ENCODE measurements at places on chromosomes 13 and 19. TPM values are rescaled to one million over a fixed set of nuclear protein-coding genes. Genes with fewer than 3 reads are reported as not detected.
A peak's percentile ranks its signal among the peaks of the same experiment; 100 is the strongest.

GRCh38 chr19:55580628-55581144, at the start of gene ZNF579:
TSS of gene ZNF579 (minus strand) at chr19:55580848. CDS start at chr19:55579639, 1,209 bp downstream.
- peak; percentile 91 for DNase-seq

DNA sequence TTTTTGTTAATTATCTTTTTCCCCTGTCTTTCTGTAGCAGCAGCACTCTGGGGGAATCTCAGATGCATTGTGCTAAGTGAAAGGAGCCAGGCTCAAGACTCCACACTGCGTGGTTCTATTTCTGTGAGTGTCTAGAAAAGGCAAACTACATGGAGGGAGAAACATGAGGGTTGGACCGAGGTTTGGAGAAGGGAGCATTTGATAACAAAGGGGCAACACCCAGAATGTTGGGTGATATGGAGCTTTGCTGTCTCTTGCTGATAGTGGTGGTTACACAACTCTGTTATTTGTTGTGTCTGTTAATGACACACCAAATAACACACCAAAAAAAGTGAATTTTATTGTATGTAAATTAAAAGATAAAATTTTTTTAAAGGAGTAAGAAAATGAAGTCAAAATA, 107.8 kb downstream of the COL4A2 start:
- DNase-seq: no peak

SHD gene
- polyA plus RNA-seq: not detected

DNA sequence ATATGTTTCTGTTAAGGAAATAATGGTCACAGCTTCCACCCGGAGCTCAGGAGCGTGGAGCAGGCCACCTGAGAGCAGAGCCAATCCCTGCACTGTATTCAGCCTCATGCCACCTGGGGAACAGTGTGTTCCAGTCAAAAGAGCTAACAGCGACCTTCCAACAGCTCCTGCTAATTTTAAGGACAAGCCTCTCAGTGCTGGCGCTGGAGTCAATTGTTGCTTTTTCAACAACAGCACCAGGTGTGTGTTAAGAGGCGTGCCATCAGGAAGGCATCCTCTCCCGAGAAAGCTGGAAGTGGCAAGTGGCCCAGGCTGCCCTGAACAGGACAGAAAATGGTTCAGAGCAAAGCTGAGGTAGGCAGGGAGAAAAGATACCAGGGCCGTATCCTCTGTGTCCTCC, 102.0 kb downstream of the CACNA1A start:
- no peak for DNase-seq

GRCh38 chr19:1780272-1780958, 27.1 kb downstream of the ONECUT3 start:
- peak; percentile 16 for DNase-seq

- no peak for DNase-seq
Measured at GRCh38 chr13:48496271-48497161, 36.4 kb downstream of the RCBTB2 start.

IL17D gene
- polyA plus RNA-seq: 1.4 TPM

DNA sequence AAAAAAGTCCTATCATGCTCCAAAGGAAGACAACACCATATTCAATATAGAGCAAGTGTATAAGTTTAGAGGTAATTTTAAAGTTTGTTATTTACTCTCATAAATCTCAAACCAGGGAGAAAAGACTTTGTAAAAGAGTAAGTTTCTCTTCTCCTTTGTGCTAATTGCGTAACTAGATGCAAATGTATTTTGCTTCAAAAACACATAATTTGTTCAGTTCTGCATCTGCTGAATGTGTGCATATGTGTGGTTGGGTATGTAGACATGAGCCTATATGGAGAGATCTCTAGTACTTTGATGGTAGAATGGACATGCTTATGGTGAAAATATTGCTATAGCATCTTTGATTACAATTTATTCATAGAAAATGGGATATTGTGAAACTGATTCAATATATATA, 17.8 kb upstream of the MIR17HG start:
- DNase-seq: no peak

DNA sequence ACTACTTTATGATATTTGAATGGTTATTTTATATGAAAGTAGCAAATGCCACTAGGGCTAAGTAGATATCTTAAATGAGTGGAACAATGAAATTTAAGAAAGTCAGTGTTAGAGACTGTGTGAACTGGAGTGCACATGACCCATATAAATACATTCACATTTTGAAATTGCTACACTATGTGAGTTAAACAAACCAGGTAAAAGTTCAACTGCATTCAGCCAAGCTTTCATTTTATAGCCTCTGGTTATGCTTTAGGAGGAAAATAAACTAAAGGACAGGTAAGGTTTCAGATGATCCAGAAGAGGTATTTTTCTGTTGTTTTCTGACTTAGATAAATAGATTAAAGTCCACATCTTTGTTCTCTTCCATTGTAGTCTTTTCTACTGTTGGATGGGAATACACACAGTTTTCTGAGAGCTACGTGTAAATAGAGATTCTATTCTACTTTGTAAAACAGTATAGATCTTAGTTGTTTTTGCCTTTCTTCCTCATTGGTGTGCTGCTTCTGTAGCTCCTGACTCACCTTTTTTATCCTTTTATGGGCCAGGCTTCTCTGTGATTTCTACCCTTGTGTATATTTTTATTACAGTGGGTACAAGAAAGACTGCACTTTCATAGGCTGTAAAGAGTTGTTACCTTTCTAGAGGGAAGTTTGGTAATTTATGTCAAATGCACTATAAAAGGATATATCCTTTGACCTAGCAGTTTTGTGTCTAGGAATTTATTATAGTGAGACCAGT, 54.6 kb upstream of the KCTD4 start:
- no peak for DNase-seq

GRCh38 chr19:18675779-18676178, 7.7 kb upstream of the CRTC1 start:
- DNase-seq: no peak

DNA sequence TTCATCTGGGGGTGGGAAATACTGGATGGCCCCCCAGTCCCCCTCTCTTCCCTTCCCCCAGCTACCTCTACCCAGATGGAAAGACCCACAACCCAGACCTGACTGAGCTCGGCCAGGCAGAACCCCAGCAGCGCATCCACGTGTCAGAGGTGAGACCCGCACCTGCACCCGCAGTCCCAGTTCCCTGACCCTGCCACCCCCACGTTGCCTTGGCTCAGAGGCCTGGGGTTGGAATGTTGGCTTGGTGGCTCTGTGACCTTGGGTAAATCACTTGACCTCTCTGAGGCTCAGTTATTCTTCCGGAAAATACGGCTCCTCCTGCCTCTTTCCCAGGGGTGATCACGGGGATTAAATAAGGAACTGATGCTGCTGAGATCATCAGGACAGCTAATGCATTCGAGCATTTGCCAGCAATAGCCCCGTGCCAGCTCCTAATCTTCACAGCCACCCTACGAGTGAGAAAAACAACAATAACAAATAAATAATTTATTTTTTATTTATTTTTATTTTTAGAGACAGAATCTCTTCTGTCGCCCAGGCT, 12.3 kb downstream of the CBLC start:
- no peak for DNase-seq

- no peak for DNase-seq
Measured at GRCh38 chr13:44278166-44278565, 95.5 kb upstream of the SERP2 start.

- no peak for DNase-seq
Measured at GRCh38 chr19:47679922-47680857, 33.0 kb upstream of the EHD2 start.

- DNase-seq: no peak
Measured at GRCh38 chr19:15631817-15632216, 8.9 kb upstream of the CYP4F3 start.

- peak; percentile 83 for DNase-seq
Measured at GRCh38 chr19:46786236-46787039, 2.0 kb downstream of the SLC1A5 start.

Measured in IMR-90 (cell line).